ENCODE measurements at places on chromosomes 12 and 14.

DNA sequence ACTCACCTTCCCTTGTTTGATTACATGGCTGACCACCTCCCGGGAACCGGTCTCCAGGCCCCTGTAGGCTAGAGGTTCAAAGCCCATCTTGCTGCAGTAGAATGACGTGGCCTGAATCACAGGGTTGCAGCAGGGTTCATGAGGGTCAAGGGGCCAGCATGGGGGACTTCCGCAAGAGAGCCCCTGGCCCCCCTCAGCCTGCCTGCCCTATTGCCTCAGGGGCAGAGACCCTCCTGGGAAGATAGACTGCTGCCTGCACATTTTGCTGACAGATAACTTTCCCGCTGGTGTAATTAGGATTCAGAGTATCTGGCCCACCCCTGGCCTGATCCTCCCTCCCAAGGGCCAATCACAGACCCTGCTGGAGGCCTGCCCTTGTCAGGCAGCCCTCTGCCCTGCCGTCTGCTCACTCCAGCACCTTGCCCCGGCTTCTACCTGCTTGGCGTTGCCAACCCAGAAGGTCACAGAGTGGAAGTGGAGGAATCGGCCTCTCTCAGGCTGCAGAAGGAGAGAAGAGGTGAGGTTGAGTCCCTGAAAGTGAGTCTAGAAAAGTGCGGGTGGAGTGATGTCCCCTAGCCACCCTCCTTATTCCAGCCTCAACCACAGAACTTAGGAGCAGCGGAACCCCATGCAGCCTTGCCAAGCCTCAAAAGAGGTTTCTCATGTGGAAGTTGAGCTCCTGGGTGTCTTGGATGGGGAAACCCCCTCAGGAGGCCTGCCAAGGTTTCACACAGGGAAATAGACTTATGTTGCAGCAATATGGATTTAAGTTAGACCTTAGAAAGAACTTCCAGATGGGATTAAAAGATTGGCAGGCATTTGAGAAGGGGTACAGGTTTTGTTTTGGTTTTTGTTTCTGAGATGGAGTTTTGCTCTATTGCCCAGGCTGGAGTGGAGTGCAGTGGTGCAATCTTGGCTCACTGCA, 1.1 kb downstream of the HPD start:
- no peak for DNase-seq

DNA sequence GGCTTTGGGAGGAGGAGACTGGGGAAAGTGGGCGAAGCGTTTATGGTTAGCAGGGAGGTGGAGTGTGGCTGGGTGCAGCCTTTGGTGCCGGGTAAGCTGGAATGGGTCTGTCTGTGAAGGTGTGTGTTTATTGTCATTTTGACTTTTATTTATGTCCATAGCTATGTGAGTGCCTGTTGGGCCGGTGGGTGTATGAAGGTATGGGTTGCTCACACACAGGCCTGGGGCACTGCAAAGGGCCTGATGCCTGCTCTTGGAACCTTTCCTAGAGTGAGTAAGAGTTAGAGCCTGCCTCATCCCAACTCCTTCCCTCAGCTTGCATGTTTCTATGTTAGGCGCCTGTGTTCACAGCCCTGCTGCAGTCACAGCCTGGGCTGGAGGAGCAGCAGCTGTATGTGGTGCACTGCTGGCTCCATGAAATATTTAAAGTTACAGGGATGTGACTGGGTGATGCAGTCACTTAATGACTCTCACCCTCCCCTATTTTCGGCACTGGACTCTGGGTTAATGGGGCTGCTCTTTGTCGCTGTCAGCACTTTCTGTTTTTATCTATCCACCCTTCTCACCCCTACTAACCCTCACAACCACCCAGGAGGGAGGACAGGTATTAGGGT, 2.6 kb upstream of the PPP1R1A start:
- no peak for DNase-seq

GRCh38 chr14:68074765-68075381, 255.3 kb downstream of the RAD51B start:
- DNase-seq, result no peak

DNA sequence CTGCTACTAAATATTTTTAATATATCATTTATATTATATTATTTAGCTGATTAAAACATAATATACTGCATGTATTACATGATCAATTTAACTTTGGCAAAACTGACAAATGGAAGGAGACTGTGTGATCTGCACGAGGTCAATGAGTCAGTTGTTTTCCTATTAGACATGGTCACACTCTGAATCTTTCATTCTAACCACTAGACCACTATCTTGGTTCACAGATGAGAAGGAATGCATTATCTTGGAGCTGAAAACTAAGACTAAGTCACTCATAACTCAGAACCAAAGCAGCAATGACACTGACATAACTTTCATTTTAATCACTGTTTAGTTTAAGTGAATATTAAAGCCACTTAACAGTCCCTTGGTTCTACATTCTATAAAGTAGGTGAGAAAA, 37.4 kb downstream of the GNPTAB start:
- DNase-seq, result no peak

DNA sequence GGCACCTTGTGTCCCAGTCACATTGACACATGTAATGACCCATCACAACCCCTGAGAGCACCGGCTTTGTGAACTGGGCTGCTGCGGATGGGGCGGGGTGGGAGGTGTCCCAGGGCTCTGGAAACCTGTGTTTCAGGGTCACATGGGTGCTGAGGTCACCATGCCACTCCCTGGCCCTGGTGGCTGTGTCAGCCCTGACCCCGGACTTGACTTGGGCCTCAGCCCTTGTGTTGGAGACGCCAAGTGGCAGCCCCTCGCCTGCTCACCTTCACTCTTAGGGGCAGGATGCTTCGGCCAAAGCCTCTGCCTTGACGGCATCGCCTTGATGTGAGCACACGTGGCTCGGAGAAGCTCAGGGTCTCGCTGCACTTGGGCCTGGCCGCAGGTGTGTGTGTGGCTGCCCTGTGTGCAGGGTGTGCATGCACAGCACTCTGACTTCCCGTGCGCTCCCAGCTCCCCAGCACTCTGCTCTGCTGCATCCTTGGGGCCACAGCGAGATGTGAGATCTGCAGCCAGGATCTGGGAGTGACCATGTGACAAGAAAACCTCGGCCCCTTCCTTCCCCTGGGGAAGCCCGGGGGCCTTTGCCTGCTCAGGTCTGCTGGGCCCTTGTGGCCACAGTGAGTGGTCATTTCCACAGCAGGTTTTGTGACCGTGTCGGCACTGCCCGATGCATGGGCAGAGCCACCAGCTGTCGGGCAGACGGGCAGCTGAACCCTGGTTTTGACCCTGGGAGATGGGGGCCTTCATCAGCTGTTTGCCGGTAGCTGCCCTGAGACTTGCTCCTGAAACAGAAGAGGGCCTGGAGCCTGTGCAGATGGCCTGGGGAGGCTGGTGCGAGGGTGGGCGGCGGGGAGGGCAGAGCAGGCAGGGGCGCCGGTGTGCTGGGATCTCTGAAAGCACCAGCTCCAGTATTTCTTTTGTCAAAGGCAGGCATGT, 167.4 kb downstream of the KIF26A start:
- DNase-seq, result no peak

GRCh38 chr12:84757978-84758377, 154.6 kb downstream of the SLC6A15 start:
- DNase-seq, result no peak

DNA sequence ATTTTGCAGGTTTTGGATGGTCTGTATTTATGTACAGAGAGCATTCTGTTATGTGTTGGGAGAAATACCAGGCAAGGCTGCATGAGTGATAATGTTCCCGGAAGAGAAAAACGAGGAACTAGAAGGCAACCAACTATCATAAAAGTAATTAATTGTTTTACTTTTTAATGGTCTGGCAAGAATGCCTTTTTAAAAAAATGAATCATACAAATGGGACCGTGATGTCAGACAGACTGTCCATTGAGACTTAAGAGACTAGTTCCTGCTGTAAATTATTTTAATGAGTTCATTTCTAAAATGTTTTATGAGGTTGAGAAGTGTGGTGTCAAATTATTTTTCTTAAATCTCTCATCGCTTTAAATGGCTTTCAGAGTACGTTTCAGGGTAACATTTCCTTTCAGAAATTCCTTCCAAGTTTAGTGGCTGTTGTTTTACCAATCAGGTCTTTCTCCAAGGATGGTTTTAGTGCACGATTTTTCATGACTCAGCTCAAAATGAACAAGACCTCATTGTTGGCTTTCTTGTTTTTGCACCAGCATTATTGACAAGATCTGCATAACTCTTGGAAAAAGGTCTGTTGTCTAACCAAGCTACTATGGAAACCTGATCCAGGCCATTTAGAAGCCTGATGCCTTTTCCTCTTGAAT, 86.1 kb upstream of the ARHGAP5 start:
- no peak for DNase-seq

DNA sequence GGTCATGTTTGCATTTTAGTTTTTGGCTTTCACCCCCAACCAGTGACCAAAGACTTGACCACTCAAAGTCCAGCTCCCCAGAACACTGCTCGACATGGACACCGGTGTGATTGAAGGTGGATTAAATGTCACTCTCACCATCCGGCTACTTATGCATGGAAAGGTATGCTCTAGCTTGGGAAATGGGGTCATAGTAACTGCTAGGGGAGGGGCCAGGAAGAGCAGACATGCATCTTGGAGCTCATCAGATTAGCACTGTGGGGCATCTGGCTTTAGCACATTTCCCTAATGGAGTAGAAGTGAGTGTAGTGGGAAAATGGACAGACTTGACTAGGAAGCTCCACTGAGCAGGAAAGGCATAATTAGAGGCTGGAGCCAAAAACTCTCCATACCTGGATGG, 2.8 kb downstream of the PCBP2 start:
- no peak for DNase-seq

DNA sequence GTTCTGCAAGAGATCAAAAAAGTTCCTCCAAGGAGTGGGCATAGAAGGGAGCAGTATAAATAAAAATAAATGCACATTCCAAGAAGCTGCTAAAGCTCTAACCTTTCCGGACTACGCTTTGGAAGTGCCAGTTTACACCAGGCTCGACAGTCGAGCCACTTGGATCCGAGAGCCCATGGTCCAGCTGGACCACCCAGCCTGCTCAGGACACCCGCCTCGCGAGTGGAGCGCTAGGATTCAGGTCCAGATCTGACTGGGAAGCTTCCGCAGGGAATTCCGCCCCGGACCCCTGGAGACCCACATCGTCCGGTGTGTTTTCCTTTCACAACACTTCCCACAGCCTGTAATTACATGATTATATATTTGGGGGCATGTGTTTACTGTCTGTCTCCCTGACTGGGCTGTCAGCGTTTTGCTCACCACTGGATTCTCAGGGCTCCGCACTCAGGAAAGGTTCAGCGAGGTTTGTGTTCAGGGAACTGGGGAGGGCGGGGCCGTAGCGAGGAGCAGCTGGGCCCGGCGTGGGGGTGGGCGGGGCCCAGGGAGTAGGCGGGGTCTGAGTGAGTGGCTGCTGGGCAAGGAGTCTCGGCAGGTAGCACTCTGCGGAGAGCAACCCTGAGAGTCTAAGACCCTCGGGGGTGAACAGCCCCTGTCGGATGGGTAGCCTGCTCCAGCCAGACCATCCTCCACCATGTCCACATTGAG, 52.3 kb upstream of the TMEM263 start:
- no peak for DNase-seq

DNA sequence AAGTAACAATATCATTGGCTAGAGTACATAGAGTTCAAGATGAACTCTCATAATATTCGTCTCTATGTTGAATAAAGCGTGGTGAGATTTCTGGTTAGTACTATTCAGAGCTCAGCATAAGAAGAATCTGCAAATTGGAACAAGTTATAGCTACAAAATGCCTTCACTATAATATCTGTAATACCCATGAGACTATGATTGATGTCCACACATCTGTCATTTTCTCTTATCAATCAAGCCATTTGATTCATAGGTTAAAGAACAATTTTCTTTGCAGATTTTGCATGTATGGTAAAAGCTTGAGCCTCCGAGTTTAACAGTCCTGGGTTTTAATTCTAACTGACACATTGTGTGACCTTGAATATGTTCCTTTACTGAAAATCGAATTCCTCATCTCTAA, 1.4 kb downstream of the SOCS4 start:
- DNase-seq, result no peak

DNA sequence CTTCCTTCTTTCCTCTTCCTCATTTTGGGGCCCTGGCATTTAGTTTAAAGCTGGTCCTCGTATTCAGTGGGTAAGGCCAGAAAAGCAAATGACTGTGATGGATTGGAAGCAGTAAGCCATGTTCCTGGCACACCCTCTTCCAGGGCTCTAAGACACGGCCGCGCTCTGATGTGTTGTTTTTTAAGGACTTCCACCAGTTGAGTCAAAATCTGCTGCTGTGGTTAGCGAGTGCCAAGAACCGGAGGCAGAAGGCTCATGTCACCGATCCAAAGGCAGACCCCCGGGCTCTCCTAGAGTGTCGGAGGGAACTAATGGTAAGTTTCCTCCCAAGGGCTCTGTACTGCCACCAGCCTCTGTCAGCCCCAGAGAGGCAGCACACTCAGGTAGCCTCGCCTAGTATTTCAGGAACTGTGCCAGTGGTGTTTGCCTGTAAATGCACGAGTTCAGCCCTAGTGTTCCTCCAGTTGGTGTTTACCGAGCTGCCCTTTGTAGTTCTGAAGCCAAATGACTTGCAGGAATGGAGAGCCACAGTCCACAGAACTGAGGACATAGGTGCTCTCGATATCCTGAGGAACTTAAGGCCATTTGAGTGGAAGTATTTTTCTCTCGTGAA, 72.7 kb downstream of the ESR2 start:
- DNase-seq, result no peak

DNA sequence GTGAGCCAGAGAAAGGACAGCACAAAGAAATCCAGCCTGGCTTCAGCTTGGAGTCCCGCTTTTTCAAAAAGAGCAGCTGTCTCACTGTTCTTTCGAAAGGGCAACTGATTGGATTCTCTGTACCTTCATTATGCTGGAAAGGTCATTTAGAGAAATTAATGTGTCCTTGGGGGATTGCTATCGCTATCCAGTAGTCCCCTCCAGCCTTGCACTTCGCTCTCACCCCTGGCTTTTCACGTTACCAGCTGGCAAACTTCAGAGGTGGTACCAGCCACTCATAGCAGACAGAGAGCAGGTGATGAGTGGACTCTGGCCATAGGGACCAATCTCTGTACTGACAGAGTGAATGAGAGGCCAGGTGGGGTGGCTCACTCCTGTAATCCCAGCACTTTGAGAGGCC, 11.8 kb upstream of the NUAK1 start:
- no peak for DNase-seq

- DNase-seq, result no peak
Observed at GRCh38 chr12:18135509-18135908, 45.5 kb upstream of the RERGL start.

GRCh38 chr12:88273875-88274274, 131.8 kb downstream of the TMTC3 start:
- DNase-seq, result no peak

DNA sequence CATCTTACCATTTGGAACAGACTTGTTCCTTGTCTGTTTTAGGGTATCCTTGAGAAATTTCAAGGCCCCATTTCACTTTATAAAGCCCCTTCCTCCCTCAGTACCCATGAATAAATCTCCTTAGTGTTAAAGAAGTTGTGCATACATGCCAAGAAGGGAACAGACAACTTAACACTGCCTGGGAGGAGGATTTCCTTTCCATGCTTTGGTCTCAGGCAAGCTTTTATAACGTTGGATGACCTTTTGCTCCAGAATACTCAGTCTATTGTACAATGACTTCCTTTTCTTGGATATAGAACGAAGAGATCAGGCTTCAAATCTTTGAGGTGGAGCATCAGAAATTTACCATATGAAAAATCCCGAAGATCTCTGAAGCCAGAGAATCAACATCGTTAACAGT, 551.4 kb downstream of the PRKD1 start:
- DNase-seq, result no peak

- DNase-seq, result no peak
Observed at GRCh38 chr14:104393898-104394381, 185.6 kb upstream of the C14orf180 start.

- no peak for DNase-seq
Observed at GRCh38 chr12:132084621-132085290, 59.4 kb downstream of the DDX51 start.

GRCh38 chr14:64830961-64831360, 48.7 kb downstream of the SPTB start:
- no peak for DNase-seq

GRCh38 chr12:2054091-2055018, 1.6 kb downstream of the CACNA1C start:
- DNase-seq, result peak; percentile 15
